ENCODE measurements at places on chromosomes 4 and X.

- no peak for DNase-seq
Measured at GRCh38 chr4:158681629-158682028, 9.5 kb downstream of the ETFDH start.

GRCh38 chrX:13638826-13639225 is 14.1 kb upstream of the TCEANC start:
- DNase-seq, result no peak

- no peak for DNase-seq
Measured at GRCh38 chr4:76307660-76308014, 1.1 kb downstream of the STBD1 start.

DNA sequence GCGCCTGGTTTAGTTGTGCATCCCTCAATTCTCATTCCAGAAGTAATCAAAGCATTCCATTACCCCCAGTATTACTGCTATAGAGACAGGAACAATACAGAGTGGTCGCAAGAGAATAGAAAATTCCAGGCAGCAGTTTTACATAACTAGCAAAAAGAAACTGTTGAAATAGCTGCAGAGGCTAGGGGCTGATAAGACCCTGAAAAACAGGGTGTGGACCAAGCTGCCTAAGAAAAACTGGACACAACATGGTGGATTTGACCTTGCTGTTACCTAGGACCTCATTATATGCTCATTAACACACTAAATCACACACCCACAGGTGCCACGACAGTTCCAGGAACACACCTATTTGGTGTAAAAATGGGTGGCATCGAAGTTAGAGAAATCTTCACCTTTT is 15.4 kb downstream of the EPGN start:
- DNase-seq, result no peak

GRCh38 chr4:183905593-183906488 is 734 bp downstream of the STOX2 start:
- DNase-seq, result peak; percentile 49

GRCh38 chr4:87977521-87978278 is 2.2 kb downstream of the SPP1 start:
- DNase-seq, result no peak

GRCh38 chrX:12245650-12246645 is 107.7 kb downstream of the FRMPD4 start:
- no peak for DNase-seq

DNA sequence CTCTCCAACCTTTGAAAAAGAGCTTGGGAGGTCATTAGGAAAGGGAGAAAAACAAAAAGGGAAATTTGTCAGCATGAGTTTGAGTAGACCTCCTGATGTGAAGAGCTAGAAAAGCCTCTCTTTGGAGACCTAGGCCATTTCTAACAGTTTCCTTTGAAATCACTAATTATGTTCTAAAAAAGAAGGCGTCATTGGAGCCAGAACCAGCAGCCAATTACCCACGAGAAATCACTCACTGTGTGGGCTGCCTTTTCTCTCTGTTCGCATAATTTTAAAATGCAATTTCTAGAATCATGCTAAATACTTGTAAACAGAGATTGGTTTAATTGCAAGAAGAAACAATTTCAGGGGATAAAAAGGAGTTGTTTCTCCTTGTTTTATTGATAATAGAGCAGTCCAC is 246.3 kb upstream of the GATB start:
- no peak for DNase-seq

DNA sequence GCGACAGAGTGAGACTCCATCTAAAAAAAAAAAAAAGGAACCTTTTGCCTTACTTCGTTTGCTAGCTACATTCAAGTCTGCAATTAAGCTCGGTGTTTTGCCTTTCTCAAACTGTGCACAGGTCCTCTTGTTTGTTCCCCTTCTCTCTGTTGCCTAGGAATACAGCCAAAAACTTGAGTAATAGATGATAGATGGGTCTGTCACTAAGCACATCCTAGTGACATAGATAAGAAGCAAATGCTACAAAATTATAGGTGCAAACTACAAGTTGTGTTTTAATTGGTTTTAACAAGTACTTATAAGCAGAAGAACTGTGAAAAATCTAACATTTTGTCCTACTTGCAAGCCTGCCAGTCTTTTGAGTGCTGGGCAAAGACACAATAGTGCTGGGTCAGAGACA is 95.2 kb downstream of the SNCA start:
- DNase-seq, result peak; percentile 65

DNA sequence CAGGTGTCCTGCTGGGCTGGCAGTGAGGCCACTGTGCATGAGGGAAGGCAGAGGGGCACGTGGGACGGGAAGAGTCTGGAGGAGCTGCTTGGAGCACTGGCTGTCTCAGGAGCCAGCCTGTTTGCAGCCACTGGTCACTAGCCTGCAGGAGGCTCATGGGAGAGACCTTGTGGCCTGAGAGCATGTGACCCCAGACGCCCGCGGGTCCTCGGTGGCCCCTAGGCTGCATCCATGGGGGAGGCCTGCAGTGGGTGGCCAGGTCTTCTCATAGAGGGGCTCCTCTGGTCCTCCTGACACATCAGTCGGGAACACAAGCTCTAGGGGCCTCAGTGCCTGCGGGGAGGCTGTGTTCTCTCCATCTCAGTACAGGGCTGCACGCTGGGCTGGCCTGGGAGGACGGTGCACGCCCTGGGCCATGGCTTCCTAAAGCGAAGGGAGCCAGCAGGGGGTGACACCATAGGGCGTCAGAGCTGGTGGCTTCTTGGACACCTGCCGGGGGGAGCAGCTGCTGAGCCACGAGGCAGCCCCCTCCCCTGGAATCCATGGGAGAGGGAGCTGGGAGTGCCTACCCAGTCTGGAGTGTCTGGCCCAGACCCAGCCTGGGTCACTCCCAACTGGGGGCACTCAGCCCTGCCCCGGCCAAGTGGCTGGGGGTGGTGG is 12.3 kb downstream of the NAT8L start:
- DNase-seq, result no peak

DNA sequence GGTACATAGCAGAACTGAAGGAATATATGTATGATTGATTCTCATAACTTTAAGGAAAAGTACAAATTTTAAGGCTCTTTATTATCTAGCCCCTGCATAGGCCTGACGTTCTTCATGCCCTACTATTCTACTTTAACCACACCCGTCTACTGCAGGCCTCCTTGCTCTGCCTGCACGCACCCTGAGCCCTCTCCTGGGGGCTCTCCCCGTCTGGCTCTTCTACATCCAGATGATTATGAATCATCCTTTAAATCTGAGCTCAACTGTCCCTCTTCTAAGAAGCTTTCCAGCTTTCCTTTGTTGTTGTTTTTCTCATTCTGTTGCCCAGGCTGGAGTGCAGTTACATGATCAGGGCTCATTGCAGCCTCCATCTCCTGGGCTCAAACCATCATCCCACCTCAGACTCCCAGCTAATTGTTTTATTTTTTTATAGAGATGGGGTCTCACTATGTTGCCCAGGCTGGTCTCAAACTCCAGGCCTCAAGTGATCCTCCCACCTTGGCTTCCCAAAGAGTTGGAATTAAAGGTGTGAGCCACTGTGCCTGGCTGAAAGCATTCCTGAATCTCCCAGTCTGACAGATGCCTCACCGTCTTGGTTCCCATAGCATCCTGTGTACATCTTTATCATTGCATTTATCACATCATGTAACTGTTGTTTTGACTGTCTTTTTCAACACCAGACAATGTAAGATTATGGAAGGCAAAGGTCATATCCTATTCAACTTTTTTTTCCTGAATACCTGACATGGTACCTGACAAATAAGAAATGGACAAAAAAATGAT is 89.2 kb downstream of the WDFY3 start:
- no peak for DNase-seq

GRCh38 chrX:118271775-118272174 is 74.1 kb upstream of the WDR44 start:
- no peak for DNase-seq

DNA sequence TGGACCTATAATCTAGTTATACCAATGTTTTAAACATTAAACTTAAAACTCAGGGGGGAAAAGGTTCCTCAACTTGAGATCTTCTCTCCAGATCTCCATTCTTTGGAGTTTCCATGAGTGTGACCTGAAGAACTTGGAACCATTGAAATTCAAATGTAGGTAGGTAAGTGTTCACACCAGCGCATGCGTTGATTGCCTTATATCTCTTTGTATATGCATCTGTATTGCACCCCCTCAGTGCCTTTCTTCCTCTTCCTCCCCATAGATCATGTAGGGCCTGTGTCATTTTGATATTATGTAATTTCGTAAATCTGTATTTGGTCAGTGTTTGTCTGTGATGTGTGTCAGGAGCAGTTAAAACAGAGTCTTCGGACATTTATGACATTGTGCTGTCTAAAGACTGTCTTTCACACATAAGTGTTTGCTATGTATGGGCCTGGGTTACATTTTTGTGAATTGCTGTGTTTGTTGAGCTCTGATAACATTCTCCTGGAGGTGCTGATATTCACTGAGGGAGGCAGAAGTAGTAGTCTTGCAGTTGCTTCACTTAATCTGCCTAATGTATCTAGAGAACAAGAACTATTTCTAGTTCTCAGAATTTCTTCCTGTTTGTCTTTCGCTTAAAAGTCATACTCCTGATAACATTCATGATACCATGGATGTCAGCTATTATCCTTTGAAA is 126.3 kb downstream of the RAP1GDS1 start:
- no peak for DNase-seq

GRCh38 chrX:103830848-103831247 is 1.2 kb downstream of the RAB9B start:
- no peak for DNase-seq

GRCh38 chr4:113781439-113782040 is 20.0 kb upstream of the CAMK2D start:
- DNase-seq, result peak; percentile 6

DNA sequence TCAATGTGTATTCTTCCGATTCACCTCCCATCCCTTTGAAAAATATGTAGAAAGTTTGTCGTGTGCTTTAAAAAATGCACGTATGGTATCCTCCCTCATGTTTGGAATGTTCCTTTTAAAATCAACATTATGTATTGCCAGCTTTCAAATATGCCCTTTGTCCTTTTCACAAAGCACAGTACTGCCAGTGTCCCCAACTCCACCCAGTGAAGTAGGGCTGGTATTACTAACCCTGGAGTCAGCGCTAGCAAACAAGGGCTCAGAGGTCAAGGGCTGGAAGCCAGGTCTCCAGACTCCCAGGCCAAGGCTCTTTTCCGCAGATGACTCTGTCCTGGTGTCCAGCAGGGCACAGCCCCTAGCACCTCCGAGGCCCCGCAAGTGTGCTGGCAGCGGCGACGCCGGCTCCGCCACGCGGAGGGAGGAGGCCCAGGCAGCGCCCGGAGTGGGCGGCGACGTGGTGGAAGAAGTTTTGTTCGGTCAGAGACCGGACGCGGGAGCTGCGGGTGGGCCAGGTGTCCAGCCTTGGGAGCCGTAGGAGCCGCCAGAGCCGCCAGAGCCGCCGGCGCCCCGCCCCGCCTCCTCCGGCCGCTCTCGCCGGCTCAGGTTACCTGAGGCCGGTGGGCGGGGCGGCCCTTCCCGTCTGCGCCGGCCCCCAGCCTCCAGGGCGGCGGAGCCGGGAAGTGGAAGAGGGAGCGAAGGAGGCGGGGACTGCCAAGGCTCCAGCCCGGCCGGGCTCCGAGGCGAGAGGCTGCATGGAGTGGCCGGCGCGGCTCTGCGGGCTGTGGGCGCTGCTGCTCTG is at the start of gene IL13RA1:
Gene IL13RA1 (plus strand): TSS at position 720 of the 799 bp plus-strand sequence. CDS start 33 bp downstream, at position 753.
- DNase-seq, result peak; percentile 80

DNA sequence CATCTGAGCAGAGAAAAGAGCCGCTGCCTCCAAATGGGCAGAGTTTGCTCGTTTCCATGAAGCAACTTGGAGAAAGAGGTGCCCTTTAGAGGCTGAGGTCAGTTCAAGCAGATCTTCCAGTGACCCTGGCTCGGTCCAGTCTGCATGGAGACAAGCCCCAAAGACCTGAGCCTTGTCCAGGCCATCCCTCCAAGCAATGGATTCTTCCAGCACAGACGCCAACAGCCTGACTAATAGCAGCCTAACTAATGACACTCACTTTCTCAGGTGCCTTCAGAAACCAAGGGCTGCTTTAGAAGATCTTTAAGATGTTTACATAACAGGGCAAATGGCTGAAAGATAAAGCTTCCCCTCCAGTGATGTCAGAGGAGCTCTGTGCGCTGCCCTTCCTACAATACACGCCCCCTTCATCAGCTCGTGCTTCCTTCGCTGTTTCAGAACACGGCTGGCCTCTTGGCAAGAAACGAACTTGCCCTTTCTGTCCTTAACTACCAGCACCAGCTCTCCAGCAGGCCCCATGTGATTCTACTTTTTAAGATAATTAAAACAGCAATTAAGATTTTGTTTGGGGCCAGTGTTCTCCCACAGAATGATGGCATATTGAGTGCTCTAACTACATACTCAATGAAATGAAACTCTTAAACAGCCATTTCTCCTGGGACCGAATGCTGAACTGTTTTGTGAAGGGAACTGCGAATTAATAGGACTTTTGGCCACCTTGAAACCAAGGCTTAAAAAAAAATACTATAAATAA is 119.0 kb downstream of the GPR143 start:
- DNase-seq, result peak; percentile 25

- DNase-seq, result no peak
Measured at GRCh38 chrX:50818986-50819385, 5.0 kb upstream of the SHROOM4 start.

- peak; percentile 79 for DNase-seq
Measured at GRCh38 chrX:24025741-24026403, 1.1 kb downstream of the KLHL15 start.

- no peak for DNase-seq
Measured at GRCh38 chr4:42159271-42160001, 7.0 kb upstream of the BEND4 start.

DNA sequence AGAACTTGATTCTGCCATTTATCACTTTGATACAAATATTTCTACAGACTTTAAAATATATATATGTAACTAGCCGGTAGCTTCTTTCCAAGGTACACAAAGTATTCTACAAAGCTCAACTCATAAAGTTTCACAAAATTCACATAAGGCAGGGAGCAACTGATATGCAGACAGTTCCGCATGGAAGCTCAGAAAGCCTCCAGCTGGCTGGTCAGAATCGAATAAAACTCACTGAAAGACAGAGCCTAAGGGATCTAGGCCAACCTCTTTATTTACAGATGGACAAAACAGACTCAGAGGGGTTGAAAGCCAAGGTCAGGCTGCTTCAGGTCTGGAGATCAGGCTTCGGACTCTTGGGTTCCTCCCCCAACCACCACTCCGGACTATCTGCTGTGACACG is 130.2 kb downstream of the DCTD start:
- DNase-seq, result no peak

DNA sequence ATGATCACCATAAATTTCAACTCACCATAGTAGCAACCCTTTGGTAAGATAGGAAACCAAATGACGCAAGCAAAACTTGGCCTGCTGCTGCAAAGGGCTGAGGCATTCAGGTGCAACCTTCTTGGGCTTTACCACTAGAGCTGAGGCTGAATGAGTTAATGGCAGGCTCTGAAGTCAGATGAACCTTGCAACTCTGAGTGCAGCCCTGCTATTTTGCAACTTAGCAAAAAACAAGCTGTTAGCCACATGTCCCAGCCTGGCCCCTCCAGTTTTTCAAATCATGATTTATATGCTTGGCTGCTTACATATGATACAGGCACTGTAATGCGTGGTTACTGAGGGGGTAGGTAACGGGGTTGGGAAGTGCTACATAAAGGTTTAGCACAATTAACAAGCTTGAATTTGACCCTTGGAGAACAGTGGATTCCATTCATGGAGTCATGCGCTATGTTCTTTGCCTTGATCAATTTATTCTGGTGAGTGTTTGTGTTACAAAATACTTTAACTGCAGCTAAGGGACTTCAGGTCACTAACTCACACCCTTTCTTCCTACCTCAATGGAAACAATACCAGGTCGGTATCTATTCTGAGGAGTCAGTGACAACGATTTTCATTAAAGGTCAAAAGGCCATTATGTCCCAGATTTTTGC is 80.5 kb upstream of the PPARGC1A start:
- DNase-seq, result no peak

GRCh38 chrX:38312436-38312835 is 14.9 kb downstream of the RPGR start:
- DNase-seq, result no peak

GRCh38 chr4:13783800-13784411 is 156.4 kb upstream of the BOD1L1 start:
- no peak for DNase-seq
